Breast epithelium (tissue), 4 donors: ENCODE measurements at places on chromosomes 6 and 20. TPM values are rescaled to one million over a fixed set of nuclear protein-coding genes. Genes with fewer than 3 reads are reported as not detected.

Gene RUNX2
- total RNA-seq, result 7.3 TPM

Gene HLA-DMB
- 34.6 TPM for total RNA-seq

DNA sequence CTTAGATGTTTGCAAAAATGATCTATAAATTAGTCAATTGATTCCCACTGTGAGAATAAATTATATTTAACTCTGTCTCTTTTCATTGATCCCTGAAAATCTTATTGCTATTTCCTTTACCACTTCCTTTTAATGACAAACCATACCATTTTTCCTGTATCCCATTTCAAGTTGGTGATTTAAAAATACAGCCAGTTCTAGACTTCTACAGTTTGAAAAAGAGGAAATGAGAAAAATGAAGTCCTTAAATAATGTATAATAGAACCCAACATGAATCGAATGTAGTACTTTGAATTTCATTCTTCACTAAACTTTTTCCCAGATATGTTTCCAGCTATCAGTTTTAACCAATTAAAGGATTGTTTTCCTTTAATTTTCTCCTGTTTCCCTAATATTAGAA is 29.5 kb upstream of the SDHAF4 start:
- H3K36me3 ChIP-seq, result no peaks in the 10 kb centered on the region
- no peaks in the 10 kb centered on the region for H3K4me1 ChIP-seq
- no peak overlapping the region for H3K4me3 ChIP-seq
- DNase-seq, result no peak

Gene UNC5CL
- total RNA-seq, result 1.1 TPM

GRCh38 chr20:45465491-45466266 is 3.9 kb upstream of the WFDC2 start:
- no peak overlapping the region for H3K4me3 ChIP-seq
- H3K4me1 ChIP-seq, result no peaks in the 10 kb centered on the region
- H3K27me3 ChIP-seq, result no peaks in the 10 kb centered on the region
- no peak for DNase-seq
- no peak overlapping the region for H3K27ac ChIP-seq

- H3K4me1 ChIP-seq, result no peaks in the 10 kb centered on the region
- no peak overlapping the region for H3K27ac ChIP-seq
- no peaks in the 10 kb centered on the region for H3K27me3 ChIP-seq
- H3K4me3 ChIP-seq, result no peak overlapping the region
Observed at GRCh38 chr6:112367628-112368027, 20.5 kb downstream of the RFPL4B start.

GRCh38 chr20:21232546-21233280 is 70.4 kb upstream of the XRN2 start:
- H3K4me1 ChIP-seq, result no peaks in the 10 kb centered on the region
- no peak overlapping the region for H3K4me3 ChIP-seq
- H3K27me3 ChIP-seq, result no peaks in the 10 kb centered on the region
- H3K27ac ChIP-seq, result no peak overlapping the region
- no peak for DNase-seq

GRCh38 chr6:16783509-16783908 is 22.2 kb upstream of the ATXN1 start:
- DNase-seq, result no peak
- H3K27me3 ChIP-seq, result no peaks in the 10 kb centered on the region
- no peak overlapping the region for H3K27ac ChIP-seq
- no peak overlapping the region for H3K4me3 ChIP-seq
- no peaks in the 10 kb centered on the region for H3K4me1 ChIP-seq

GRCh38 chr6:98924647-98925046 is 23.1 kb downstream of the FBXL4 start:
- DNase-seq, result no peak
- H3K27me3 ChIP-seq, result no peaks in the 10 kb centered on the region
- no peak overlapping the region for H3K27ac ChIP-seq
- no peaks in the 10 kb centered on the region for H3K36me3 ChIP-seq
- no peak overlapping the region for H3K4me3 ChIP-seq

Gene OR2B6
- total RNA-seq, result not detected

Gene SLC25A27
- total RNA-seq, result 27.0 TPM
